ENCODE measurements at places on chromosomes 3 and 15.

DNA sequence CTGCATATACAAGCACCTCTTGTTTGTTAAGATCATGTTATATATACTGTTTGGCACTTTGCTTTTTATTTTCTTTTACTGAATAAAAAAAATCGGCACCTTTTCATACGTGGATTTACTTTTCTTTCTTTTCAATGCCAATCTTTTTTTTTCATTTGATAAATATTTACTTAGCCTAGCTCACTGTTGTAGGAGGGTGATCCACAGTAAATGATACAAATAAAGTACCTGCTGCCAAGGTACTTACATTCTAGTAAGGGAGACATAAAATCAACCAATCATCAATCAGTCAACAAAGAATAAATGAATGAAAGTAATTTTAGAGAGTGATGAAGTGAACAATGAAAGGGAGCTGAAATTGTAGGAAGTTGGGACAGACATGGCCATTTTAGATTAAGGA lies 18.3 kb downstream of the GNB5 start:
- DNase-seq = no peak

DNA sequence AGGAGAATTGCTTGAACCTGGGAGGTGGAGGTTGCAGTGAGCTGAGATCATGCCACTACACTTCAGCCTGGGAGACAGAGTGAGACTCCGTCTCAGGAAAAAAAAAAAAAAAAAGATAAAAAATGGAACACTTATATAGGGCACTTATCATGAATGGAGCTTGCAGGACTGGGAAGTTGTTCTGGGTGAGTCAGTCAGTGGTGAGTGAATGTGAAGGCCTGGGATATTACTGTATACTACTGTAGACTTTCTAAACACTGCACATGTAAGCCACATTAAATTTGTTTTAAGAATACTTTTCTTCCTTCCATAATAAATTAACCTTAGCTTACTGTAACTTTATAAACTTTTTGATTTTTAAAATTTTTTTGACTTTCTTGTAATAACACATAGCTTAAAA lies 59.8 kb downstream of the SFMBT1 start:
- DNase-seq = no peak

GRCh38 chr3:42451546-42452230 lies 41.3 kb upstream of the LYZL4 start:
- no peak for DNase-seq

GRCh38 chr3:46187876-46188275 lies 20.2 kb downstream of the CCR1 start:
- no peak for DNase-seq

DNA sequence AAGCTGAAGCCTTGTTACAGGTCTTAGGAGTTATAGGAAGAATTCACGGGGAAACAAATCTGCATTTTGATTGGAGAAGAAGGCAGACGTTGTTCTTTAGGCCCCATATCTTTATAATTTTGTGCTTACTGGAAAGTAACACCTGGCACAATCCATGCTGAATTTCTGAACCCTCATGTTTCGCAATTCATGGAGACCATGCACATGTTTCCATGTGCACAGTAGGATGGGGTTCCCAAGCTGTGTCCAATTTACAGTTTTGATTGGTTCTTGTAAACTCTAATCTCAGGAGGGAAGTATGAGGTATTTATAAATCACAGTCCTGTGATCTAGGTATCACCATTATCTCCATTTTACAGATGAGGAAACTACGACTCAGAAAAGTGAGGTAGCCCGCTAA lies 7.8 kb upstream of the SCAANT1 start:
- DNase-seq = no peak

GRCh38 chr15:49328941-49329340 lies 94.1 kb upstream of the FGF7 start:
- DNase-seq = no peak

- no peak for DNase-seq
Observed at GRCh38 chr3:180325958-180326357, 276.0 kb upstream of the TTC14 start.

DNA sequence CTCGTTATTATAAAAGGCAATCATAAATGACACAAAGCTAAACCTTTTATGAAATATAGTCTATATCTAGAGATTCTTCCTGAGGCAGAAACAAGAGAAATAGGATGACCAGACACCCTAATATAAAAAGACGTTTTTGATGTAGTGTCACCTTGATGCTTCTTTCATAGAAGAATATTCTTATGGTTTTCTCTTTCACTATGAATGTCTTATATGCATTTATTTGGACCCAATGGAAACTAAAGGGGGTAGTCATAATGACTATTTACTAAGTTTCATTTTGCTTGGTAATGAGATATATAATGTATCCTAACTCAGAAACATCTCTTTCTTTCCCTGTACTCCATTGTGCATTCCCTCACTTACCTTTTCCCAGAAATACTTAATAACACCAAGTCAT lies 393.9 kb downstream of the RAP2B start:
- no peak for DNase-seq

DNA sequence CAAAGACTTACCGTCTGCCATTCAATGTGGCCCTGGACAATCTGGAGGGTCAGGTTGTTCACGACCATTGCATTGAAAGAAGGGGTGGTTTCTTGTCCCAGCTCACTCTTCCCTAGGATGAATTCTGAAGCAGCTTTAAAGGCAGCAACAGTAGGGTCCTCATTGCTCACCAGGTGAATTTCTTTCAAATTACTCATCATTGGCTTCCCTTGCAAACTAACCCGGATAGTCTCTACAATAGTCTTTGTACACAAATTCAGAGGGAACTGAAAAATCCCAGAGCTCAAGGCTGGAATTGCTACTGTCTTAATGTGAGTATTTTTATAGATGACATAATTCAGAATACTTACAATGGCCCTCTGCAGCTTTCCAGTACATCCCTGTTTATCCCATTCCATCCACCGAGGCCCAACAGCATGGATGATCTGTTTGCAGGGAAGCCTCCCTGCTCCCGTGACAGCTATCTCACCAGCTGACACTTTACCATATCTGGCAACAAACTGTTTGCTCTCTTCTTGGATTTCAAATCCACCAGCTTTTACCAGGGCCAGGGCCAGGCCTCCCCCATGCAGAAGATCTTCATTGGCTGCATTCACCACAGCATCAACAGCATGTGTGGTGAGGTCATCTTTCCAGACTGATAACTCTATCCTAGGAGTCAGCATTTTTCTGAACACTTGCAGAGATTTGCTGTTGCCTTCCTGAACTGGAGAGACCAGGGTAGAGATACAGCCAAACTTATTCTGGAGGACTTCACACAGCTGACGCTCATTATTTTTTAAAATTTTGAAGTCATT lies 8.6 kb downstream of the PARP9 start:
- no peak for DNase-seq

DNA sequence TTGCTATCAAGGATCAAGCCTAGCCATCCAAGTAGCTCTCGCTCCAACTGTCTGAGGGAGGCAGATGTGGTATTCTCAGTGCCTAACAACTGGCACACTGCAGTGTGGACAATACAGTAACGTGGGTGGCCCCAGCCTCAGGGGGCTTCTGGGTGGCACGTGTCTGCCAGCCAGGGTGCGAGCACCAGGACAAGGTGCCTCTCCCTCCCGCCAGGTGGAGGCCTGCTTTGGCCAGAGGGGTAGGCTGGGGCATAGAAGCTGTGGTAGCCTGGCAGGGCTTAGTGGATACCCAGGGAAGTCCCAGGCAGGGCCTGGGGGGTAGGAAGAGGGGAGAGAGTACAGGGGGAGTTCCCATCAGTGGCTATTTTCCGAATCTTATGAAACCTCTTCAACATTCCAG lies 234.0 kb downstream of the PLCL2 start:
- no peak for DNase-seq

DNA sequence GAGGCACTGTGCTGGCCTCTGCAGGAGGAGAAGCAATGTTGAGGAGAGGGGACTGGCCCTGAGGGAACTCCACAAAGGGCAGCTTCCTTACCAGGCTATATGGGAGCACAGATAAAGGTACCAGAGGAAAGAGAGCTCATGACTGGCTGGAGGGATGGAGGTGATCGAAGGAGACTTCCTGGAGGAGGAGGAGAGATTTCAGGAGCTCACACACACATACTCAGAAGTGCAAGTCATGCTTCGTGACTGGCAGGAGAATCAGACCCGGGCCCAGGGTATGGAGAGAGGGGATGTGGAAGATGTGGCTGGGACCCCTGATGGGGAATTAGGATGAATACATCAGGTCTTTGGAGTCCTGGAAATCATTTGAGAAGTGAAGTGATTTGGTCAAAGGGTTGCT lies 85.4 kb downstream of the ABHD5 start:
- no peak for DNase-seq

- no peak for DNase-seq
Observed at GRCh38 chr3:28326458-28326926, 22.0 kb upstream of the ZCWPW2 start.

DNA sequence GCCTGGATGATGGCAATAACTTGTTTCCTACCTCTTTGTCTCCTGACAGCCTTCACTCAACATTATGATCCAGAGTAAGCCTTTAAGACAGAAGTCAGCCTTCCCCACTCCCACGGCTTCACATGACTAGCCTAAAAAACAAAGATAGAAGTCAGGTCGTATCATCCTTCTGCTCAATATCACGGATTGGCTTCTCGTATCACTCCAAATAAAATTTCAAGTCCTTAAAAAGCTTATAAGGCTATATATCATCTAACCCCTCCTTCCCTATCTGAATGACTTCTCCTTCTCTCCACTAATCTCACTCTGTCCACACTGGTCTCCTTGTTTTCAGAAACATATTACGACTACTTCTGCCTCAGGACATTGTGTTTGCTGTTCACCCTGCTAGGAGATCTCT lies 47.7 kb upstream of the AP4E1 start:
- no peak for DNase-seq

GRCh38 chr3:15815696-15816095 lies 17.9 kb upstream of the ANKRD28 start:
- no peak for DNase-seq

DNA sequence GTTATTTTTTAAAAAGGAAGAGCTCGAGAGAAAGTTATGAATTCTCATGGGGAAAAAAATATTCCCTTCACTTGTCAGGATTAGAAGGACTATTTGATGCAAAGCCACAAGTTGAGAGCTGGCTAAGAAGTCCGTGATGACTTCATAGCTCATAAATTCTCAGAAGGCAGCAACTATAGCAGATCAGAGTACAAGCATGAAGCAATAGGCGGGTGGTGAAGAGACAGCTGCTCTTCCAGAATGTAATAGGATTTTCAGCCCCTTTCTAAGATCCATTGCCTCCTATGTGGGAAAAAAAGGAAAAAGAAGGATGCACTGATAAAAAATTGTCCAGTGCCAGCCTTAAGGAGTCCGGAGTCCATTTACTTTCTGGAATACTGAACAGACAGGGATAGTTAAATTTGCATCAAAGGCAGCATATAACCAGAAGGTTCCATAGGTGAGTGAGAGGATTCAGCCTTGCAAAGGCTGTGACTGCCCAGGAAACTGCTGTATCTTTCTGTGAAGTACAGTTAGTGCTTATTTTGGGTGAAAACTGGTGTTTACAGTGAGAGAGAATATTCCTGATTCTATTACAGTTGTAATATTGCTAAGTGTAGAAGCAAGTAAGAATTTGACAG lies 929.5 kb upstream of the ALCAM start:
- no peak for DNase-seq

Data from stimulated activated CD4-positive, alpha-beta T cell treated with anti-CD3 and anti-CD28 coated beads, Interleukin-12 subunit alpha, Interleukin-12 subunit beta, amount 100 ng/mL, for 4 hours (primary cell).